Kidney (tissue), 22 donors: ENCODE measurements at places on chromosomes 2 and 18. TPM values are rescaled to one million over a fixed set of nuclear protein-coding genes. Genes with fewer than 3 reads are reported as not detected.

Gene WNT6
- total RNA-seq = 0.57 TPM

Gene ING5
- 27.3 TPM for total RNA-seq

Gene DIPK1C
- total RNA-seq = 0.09 TPM

Gene LAPTM4A
- 330 TPM for total RNA-seq

Gene CCDC93
- total RNA-seq = 36.3 TPM

Gene ONECUT2
- total RNA-seq = 0.22 TPM

Gene GAL3ST2
- 0.19 TPM for total RNA-seq

Gene NT5C1B
- not detected for total RNA-seq

Gene CD8B2
- 0.09 TPM for total RNA-seq

Gene TRABD2A
- 3.4 TPM for total RNA-seq

Gene SERPINB3
- total RNA-seq = not detected

Gene VWA3B
- 0.35 TPM for total RNA-seq

Gene NGEF
- total RNA-seq = 4.8 TPM

Gene C2orf78
- total RNA-seq = not detected

Gene RGPD8
- total RNA-seq = 13.8 TPM

Gene TUBA4B
- 0.98 TPM for total RNA-seq

Gene LIPG
- total RNA-seq = 50.9 TPM

Gene SLC9A2
- 5.9 TPM for total RNA-seq

Gene SP9
- total RNA-seq = not detected

Gene BOLL
- not detected for total RNA-seq

Gene CYTIP
- 24.0 TPM for total RNA-seq

Gene XDH
- total RNA-seq = 3.1 TPM

Gene MROH2A
- not detected for total RNA-seq

Gene POMC
- 1.5 TPM for total RNA-seq
